Fibroblast of mammary gland (primary cell): ENCODE measurements at places on chromosomes 13 and 19.
A peak's percentile ranks its signal among the peaks of the same experiment; 100 is the strongest.

- DNase-seq, result no peak
Observed at GRCh38 chr13:43489233-43489632, 297.5 kb downstream of the ENOX1 start.

DNA sequence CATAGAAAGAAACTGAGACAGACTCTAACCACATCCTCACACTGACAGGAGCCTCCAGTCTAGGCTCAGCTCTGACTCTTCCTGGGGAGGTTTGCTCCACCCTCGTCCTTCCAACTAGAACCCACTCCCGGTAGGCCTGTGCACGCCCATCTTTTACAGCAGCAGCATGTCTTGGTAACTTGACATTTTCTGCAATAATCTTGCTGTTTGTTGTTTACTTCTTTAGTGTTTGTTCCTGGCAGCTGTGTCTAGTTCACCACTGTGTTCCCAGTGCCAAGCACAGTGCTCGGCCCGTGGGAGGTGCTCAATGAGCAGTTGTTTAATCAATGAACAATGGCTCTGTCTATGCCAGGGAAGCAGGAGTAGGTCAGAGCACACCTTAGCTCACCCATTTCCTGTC lies 23.1 kb upstream of the ZNF729 start:
- DNase-seq, result no peak

DNA sequence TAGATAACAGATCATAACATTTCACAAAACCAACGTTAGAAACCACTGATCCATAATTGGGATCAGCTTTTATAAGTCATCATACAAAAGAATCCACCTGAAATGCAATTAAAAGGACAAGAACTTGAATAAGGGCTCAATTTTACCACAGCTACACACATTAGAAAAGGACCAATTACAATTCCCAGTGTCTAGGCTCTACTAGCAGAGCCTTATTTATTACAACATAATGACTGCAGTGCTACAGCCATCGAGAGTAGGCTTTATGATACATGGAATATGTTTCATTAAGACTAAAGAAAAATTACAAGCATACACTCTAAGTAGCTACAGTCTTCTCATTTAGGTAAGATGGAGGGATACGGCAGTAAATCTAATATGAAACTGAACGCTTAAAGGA lies 2.9 kb downstream of the RBM26 start:
- no peak for DNase-seq

DNA sequence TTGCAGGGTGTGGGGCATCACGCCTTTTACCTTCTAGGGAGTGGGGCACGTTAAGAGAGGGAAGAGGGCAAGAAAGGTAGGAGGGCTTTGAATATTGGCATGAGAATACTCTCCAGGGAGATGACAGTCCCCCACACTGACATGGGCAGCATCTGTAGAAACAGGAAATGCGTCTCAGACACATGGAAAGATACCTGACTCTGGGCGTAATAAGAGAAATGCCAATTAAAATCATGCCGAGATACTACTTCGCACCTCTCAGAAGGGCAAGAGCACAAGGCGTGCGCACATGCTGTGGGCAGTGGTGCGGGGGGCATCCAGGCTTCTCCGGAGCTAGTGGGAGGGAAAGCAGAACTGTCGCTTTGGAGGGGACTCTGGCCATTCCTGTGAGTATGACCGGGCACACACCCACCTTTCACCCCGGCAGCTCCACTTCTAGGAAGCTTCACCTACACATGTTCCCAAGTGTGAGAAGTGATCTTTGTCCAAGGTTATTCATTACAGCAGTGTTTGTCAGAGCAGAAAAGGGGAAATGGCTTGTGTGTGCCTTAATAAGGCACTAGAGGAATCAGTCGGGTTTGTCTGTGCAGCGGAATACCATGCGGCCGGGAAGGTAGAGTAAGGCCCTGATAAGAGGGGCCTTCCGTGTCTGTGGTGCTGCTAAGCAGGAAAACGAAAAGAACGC lies 99.5 kb downstream of the SIPA1L3 start:
- no peak for DNase-seq

- no peak for DNase-seq
Observed at GRCh38 chr19:32130332-32130731, 215.1 kb upstream of the ZNF507 start.

- no peak for DNase-seq
Observed at GRCh38 chr19:41303954-41304353, 6.0 kb upstream of the CCDC97 start.

GRCh38 chr19:57465680-57466381 lies 8.9 kb upstream of the VN1R1 start:
- peak; percentile 32 for DNase-seq

DNA sequence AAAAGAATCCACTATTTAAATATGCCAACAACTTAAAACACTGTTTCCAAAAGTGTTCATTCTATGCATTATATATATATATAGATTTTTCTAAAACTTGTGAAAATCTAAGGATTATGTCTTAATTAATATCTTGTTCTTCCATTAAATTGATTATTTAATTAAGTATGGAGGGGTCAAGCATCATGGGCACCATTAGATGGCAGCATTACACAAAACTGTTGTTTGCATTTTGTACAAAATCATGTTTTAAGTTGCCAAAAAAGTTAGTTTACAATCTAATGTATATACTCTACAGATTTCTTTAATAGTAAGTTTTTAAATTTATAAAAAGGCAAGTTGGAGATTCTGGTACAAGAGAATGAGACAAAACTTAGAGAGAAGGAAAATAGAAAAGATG lies 213.2 kb upstream of the EDNRB start:
- DNase-seq, result peak; percentile 22

- no peak for DNase-seq
Observed at GRCh38 chr13:67505376-67505775, 275.2 kb upstream of the PCDH9 start.

DNA sequence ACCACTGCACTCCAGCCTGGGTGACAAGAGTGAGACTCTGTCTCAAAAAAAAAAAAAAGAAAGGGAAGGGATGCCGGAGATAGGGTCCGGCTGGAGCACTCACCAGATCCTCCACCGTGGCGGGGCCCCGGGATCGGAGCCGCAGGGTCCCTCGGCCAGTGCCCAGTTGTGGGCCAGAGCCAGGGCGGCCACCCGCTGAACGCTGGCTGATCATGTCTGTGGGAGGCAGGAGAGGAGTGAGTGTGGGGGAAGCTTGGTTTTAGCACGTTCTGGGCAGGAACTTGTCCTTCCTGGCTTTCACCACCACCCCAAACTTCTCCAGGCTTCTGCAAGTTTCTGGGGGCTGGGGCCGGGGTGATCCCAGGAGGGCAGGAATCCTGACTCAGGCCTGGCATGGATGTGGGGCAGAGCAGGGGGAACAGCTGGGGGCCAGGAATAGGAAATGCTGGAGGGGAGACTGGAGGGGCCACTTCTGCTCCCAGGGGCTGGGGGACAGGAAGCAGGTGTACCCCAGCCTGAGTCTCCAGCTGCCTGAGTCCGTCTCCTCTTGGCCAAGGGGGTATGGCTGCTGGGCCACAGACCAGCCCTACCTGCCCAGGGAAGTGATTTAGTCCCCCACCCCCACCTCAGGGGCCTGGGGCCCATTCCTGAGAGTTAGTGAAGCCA lies 4.3 kb upstream of the PTGER1 start:
- no peak for DNase-seq

- peak; percentile 25 for DNase-seq
Observed at GRCh38 chr13:21670006-21670882, 629 bp upstream of the FGF9 start.

DNA sequence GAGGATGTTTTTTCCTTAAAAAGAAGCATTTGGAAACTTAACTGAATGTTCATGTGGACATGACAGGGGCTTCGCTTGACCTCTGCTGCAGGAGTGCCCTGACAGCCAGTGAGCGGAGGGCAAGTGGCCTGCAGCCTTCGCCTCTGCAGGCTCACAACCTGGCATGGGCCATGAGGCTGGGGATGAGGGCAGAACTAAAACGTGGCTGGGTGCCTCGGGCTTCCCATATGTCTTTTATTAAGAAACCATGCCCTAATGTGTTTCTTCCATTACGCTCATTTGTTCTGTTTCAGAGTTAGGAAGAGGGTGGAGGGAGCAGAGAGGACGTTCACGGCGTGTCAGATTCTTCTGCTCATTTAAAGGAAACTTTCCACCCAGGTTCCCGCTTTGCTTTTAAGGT lies 2.9 kb downstream of the ARHGEF7 start:
- peak; percentile 40 for DNase-seq

DNA sequence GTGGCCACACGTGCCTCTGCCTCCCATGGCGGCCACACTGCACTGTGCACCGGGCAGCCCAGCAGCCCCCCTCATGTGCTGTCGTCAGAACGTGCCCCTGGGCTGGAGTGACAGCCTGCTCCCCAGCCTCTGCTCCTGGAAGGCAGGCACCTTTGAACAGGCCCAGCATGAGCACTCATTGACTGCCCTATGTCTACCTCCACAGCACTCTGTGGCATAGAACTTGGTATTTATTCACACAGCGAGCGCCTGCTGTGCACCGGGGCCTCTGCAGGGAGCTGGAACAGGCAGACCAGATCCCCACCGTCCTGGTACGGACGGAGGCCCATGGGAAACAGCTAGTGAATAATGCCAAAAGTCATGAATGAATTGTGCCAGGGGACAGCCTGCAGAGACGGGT lies 53.7 kb downstream of the DPF1 start:
- DNase-seq, result no peak

DNA sequence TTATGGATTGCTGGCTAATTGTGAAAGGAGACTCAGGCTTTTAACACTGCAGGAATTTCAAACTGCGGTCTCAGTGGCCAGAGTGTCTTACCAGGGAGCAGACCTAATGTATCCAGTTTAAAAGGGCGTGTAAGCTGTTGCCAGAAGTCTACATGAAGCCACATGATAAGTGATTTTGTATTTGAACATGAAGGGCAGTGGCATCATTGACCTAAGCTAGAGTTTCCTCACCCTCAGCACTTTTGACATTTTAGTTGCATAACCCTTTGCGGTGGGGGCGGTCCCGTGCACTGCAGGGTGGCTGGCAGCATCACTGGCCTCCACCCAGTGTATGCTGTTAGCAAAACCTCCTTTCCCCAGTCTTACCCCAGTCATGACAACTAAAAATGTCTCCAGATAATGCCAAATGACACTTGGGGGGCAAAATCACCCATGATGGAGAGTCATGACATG lies 23.7 kb upstream of the GPR18 start:
- peak; percentile 60 for DNase-seq

GRCh38 chr13:110305949-110306339 lies 1.0 kb downstream of the COL4A1 start:
- DNase-seq, result peak; percentile 42

DNA sequence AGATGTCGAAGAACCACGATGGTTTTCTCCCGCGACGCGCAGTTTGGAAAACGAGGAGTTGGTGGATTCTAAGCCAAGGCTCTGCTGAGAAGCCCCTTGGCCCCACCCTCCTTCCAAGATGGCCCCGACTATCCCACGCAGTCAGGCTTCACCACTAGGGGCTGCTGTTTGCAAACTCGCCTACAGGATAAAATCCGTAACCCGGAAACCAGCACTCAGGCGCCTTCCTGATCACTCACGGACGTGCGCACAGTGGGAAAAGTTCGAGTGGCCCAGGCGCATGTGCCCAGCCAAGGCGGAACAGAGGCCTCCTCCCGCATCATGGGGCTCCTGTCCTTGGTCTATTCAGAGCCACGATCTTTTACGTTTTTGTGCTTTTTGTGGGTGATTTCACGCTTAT lies 19.2 kb upstream of the UQCR11 start:
- peak; percentile 66 for DNase-seq

DNA sequence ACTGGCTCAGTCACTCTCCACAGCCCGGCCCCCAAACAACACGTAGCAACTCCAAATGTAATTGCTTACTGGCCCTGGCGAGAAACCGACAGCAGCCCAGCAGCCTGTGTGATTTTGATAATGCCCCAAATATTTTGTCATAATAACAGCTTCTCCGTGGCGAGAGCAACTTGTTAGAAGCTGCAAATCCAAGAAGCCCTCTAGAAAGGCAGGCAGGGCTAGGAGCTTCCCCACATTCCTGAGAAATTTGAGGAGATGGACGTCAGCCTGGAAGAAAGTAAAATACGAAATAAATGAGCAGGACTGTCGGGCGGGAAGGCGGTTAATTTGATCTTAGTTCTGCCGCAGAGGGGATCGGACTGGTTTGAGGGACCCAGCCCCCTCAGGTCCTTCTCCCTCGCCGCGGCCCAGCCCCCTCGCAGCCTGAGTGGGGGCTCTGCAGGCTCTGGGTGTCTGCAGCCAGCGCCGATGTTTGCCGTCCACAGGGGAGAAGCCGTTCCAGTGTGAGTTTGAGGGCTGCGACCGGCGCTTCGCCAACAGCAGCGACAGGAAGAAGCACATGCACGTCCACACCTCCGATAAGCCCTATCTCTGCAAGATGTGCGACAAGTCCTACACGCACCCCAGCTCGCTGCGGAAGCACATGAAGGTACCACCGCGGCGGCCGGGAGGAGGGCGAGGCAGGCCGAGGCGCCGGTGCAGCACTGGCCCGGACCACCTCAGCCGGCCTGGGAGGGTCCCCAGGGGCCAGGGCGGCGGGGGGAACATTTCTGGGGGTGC lies 3.1 kb downstream of the ZIC2 start:
- DNase-seq, result no peak

- peak; percentile 96 for DNase-seq
Observed at GRCh38 chr19:46069806-46070341, 29.1 kb upstream of the IGFL4 start.

- DNase-seq, result no peak
Observed at GRCh38 chr13:84654654-84655275, 772.5 kb upstream of the SLITRK1 start.

DNA sequence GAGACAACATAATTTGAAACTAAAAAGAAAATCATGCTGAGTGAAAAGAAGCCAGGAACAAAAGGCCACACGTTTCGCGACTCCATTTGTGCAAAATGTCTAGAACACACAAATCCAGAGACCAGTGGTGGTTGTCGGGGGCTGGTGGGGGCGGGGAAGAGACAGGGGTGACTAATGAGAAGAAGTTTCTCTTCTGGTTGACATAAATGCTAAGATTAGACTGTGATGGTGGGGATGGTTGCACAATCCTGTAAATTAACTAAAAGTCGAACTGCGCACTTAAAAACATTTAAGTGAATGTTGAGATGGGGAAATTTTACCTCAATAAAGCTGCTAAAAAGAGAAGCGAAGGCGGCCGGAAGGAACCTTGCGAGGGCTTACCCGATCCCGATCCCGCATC lies 7.1 kb downstream of the AKAP8 start:
- no peak for DNase-seq

DNA sequence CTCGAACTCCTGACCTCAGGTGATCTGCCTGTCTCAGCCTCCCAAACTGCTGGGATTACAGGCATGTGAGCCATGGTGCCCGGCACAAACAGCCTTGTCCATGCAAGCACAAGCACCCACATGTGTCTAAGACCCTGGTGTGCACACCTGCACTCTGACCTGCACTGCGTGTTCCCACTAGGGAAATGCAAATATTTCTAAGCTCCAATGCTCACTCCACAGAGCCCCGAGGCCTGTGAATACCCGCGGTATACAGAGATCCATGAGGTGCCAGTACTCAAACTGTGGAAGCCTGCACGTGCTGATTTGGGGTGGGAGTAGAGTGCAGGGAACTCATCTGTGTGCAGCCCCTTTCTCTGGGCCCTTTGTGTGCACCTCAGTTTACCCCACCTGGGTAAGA lies 14.7 kb downstream of the GADD45B start:
- DNase-seq, result no peak
